ENCODE measurements at places on chromosomes 7 and 10.

DNA sequence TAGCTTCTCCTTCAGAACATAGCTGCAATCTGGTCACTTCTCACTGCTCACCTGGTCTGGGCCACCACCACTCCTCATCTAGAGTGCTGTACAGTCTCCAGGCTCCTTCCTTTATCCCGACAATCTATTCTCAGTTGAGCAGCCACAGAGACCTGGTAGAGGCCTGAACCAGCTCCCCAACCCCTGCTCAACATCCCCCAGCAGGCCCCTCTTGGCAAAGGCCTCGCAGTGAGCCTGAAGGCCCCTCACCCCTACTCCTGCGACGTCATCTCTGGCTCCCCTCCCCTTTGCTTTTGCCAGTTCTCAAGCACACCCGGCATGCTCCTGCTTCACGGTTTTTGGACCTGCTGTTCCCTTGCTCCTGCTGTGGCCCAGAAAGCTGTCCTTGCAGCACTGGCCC lies 113.9 kb downstream of the ARHGAP22 start:
- DNase-seq = no peak

GRCh38 chr7:25619963-25620799 lies 391.9 kb upstream of the NPVF start:
- DNase-seq = no peak

DNA sequence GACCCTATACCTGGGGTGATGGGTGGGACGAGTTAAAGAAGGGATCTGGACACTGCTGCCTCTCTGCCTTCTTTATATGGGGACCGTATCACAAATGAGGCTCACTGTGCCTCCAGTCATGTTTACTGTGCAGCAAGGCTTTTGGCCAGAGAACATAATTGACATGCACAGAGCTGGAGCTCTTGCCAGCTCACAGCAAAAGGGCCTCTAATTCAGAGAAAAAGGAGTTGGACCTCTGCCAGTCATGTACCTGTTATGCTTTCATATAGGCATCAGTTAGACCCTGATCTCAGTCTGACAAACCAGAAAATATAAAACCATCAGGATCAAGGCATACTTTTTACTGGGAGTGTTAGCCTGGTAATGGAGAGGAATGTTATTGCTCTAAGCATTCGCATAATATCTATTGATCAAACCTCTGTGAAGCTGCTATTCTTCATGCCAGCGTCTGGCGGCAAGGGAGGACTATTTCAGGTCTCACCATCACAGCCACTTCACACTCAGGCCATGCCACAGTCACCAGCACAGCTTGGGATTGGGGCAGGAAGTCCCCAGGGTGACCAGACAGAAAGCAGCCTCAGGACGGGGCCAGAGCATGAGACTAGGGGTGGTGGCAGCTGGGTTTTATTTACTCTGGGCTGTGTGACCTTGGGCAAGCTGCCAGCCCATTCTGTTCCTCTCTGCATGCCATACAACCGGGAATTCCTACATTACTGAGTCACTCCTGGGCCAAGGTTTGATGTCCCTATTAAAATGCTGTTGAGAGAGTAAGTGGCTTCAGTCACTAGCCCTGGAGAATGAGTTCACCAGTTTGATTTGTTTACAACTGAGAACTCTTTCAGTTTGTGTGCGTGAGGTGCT lies 90.1 kb downstream of the NPSR1 start:
- peak; percentile 99 for DNase-seq

DNA sequence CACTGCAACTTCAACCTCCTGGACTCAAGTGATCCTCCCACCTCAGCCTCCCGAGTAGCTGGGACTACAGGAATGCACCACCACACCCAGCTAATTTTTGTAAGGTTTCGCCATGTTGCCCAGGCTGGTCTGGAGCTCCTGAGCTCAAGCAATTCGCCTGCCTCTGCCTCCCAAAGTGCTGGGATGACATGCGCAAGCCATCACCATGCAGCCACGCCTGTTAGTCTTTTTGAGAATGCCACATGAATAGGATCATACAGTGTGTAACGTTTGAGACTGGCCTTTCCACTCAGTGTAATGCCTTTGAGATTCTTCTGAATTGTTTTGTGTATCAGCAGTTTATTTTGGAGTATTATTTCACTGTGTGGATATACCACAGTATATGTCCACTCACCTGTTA lies 75.7 kb upstream of the MSRB2 start:
- no peak for DNase-seq

DNA sequence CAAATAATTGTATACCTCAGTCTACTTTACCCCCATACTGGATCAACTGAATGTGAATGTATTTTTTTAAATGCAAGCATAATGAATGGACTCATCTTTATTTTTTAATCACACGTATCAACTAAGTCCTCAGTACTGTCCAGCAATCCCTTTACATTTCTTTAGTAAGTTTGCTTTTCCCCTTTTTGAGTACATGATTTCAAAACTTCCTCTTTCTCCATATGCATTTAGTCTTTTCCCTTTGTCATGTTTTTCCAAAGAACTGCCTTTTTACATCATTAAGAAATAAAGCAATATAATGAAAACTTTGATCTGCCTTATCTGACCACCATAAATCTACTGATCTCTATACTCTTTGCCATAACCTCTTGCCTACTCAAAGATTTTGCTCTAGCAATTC lies 182.5 kb upstream of the AKR1E2 start:
- DNase-seq = no peak
